ENCODE measurements at places on chromosomes 5 and 9.

DNA sequence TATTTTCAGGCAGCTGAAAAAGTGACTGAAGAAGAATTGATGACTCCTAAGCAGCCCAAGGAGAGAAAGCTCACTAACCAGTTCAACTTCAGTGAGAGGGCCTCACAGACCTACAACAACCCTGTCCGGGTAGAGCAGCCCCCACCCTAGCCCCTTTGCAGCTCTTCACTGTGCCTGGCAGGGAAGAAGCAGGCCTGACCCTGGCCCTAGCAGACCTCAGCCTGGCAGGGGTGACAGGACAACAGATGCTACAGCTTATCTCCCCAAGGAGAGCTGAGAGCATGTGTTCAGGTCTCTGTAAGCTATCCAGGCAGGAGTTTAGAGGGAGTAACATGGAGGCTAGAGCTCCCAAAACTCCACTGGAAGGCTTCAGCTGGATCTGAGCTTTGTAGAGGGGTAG, 31.8 kb downstream of the DNAI1 start:
- DNase-seq: no peak

DNA sequence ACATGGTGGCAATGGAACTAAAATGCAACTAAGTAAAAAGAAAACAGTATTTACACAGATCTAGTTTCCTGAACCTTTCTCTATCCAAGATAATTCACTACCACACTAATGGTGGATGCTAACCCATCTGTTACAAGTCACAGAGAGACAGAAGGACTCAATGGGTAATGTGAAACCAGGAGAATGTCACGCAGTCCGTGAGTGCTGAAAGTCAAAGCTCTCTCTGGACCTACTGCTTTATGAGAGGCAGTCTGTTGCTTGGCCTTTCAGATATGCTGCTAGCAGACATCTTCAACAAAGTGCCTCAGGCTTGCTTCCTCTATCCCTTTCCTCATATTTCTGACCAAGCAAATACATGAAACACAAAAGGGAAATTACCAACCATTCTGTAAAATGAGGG, 69.0 kb upstream of the GLRX start:
- no peak for DNase-seq

GRCh38 chr5:140214831-140215230, 39.8 kb downstream of the CYSTM1 start:
- no peak for DNase-seq

- no peak for DNase-seq
These were observed 542.1 kb downstream of the IRX1 start for GRCh38 chr5:4137781-4138180.

GRCh38 chr9:69649566-69650250, 22.5 kb downstream of the APBA1 start:
- no peak for DNase-seq

DNA sequence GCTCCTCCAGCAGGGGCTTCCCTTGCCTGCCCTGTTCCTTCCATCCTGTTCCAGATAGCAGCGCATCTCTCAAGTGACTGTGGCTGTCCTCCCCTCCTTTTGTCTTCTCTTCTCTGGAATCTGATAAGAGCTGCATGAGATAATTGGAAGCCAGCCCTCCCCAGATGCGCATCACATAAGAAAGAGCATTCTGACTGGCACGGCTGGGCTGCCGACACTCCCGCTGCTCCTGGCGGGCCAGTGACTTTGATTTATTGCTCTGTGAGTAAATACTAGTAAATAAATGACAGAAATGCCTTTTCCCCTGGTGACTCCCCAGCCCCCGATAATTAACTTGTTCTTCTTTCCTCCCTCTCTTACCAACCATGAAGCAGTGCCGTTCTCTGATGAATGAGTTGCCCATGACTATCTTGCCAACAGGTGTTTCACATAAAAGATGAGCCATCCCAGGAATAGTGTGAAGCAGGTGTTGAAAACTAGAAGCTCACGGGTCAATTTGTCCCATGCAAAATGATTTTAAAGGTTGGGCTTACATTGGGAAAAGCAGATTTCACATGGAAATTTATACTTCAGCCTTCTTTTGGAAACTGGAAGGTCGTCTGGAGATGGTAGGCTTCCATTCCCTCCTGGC, 212.3 kb downstream of the ERCC6L2 start:
- no peak for DNase-seq
